GM12878 (cell line): ENCODE measurements at places on chromosomes 6 and 20.

DNA sequence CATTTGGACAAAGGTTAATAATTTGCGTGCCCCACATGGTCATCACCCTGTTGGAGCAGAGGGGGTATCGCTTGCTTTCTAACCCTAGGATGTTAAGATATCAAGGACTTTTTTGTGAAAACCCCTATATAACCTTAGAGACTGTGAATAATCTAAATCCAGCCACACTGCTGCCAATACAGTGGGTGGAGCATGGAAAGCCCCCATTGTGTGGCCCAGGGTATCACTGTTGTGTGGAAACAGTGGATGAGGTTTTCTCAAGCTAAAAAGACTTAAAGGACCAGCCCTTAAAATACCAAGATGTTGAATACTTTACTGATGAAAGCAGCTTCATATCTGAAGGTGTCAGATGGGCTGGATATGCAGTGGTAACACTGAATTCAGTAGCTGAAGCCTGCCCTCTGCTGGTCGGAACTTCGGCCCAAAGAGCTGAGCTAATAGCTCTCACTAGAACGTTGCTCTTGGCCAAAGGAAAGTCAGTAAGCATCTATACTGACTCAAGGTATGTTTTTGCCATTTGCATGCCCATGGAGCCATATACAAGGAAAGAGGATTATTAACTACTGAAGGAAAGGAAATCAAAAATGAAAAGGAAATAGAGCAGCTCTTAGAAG is 695.2 kb downstream of the PHF3 start:
- DNase-seq, result peak; percentile 11

- DNase-seq, result no peak
Measured at GRCh38 chr6:128000363-128000762, 99.5 kb upstream of the THEMIS start.

GRCh38 chr6:21348504-21349195 is 244.9 kb upstream of the SOX4 start:
- no peak for DNase-seq

GRCh38 chr20:50194422-50194830 is 3.8 kb downstream of the CEBPB start:
- DNase-seq, result no peak
